ENCODE measurements at places on chromosomes 11 and 22. TPM values are rescaled to one million over a fixed set of nuclear protein-coding genes. Genes with fewer than 3 reads are reported as not detected.

The P2RY2 gene
- not detected for total RNA-seq

The EMID1 gene
- 0.41 TPM for total RNA-seq

GRCh38 chr11:94241896-94242295, 62.5 kb upstream of the IZUMO1R start:
- no peak for DNase-seq

The CHORDC1 gene
- 31.9 TPM for total RNA-seq

GRCh38 chr11:27468995-27469695, 3.4 kb downstream of the LGR4 start:
- DNase-seq: no peak

- no peak for DNase-seq
Observed at GRCh38 chr11:133928628-133929059, 28.1 kb downstream of the IGSF9B start.

DNA sequence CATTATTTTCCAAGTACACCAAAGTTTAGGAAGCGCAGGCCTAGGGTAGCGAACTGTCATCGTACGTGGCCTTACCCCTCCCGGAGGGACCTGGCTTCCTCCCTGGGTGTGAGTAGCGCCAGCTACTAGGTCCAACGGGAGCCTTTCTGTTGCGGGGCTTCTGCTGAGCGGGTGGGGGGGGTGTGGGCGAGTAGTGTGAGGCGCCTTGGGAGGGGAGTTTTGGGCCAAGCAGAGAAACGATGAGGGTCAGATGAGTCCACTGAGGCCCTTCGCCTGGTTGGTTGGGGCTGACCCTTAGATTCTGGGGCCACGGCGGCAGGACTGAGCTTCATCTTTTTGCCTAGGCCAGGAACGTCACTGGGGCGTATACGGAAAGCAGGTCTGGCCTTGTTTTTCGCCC, 868 bp downstream of the TEF start:
- DNase-seq: no peak

The CDC42EP1 gene
- 155 TPM for total RNA-seq

GRCh38 chr11:122173074-122173450, 57.0 kb upstream of the BLID start:
- DNase-seq: no peak

The MRGPRF gene
- total RNA-seq: 1.6 TPM

- DNase-seq: no peak
Observed at GRCh38 chr11:107392611-107393010, 65.0 kb downstream of the CWF19L2 start.

DNA sequence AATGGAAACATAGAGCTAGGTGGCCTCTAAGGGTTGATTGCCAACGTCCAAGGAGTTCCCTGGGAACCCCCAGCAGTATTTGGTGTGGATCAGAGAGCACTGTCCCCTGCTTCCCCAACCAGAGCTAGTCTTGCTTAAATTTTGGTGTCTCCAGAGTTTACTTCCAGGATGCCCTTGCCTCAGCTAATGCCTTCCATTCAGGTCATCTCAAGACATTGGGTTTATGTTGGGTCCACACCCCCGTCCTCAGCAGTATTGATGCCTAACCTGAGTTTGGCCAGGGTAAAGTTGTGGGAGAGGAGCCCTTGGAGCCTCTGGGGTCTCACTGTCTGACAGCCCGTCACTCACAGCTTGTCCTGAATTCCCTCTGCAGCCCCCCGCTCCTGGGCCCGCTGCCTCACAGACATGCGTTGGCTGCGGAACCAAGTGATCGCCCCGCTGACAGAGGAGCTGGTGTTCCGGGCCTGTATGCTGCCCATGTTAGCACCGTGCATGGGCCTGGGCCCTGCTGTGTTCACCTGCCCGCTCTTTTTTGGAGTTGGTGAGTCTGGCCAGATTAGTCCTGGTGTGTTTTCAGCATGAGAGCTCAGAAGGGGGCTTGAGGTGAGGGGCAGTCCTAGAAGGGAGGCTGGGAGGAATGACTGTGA, 1.4 kb downstream of the RCE1 start:
- DNase-seq: no peak

- no peak for DNase-seq
Observed at GRCh38 chr22:20787746-20788626, 14.1 kb downstream of the SERPIND1 start.
